ENCODE measurements at places on chromosomes 16 and 17. TPM values are rescaled to one million over a fixed set of nuclear protein-coding genes. Genes with fewer than 3 reads are reported as not detected.

DNA sequence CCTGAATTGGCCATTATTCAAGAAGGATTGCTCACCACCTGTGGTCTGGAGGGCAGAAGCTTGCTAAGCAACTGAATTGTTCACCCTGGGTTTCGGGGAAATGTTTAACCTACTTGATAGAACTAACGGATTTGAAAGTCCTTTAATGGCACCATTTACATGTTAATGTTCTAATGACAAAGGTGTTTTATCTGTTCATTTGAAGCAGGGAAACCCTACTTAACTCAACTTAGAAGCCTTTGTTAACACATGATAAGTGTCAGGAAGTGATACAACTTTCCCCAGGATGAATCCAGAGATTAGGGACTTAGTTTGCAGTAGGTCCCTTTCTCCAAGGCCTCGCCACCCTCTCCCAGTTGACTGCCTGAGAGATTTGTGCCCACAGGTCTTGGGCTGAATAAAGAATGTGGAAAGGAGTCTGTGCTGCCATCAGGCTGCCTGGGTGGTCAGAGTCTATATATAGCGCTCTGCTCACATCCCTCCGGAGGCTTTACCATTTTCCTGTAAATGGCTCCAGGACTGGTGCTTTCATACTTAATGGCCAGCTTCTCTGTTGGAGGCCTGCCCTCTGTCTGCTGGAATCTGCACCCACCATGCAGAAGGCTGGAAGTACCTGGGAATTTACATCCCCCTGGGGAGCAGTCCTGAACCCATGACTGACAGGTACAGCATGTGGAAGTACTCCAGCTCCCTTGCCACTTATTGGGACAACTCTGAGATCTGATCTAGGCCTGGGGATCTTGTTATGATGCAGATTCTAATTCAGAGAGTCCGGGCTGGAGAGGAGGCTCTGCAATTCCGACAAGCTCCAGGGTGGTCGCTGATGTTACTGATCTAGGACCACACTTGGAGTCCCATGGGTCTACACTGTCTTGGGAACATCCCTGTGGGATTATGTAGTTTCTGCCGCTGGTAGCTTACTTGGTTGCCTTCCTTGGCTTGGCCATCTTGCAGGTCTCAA, 99.9 kb downstream of the ASIC2 start:
- H3K27me3 ChIP-seq = no peaks in the 10 kb centered on the region
- no peaks in the 10 kb centered on the region for H3K36me3 ChIP-seq
- no peaks in the 10 kb centered on the region for H3K4me1 ChIP-seq
- no peak for DNase-seq
- no peak overlapping the region for H3K27ac ChIP-seq
- no peak overlapping the region for H3K4me3 ChIP-seq

DNA sequence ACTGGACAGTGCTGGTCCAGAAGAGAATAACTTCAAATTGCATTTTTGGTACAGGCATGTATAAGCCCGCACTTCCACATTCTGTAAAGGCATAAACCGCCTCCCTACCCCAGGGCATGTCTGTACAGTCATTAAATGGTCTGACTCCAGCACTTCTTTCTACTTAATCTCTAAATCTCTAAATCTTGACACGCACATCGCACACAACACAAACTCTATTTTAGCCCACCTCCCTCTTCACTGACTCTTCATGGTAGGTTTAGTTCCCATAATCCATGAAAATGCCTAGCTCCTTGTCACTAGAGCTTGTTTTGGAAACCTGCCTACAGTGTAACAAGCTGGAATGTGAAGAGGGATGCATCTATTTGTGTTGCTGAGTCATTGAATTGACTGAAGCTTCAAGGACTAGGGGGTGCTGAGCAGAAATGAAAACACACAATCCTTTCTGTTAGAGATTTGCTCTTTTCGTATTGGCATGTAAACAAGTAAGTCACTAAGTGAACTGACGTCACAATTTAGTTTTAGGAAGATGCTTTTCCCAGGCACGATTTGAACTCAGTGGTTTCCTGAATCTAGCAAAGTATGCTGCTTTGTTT, 1.6 kb upstream of the DUSP14 start:
- H3K27ac ChIP-seq = peak overlapping the region; percentile 93
- no peaks in the 10 kb centered on the region for H3K27me3 ChIP-seq
- peak; percentile 84 for DNase-seq
- no peaks in the 10 kb centered on the region for H3K36me3 ChIP-seq

DNA sequence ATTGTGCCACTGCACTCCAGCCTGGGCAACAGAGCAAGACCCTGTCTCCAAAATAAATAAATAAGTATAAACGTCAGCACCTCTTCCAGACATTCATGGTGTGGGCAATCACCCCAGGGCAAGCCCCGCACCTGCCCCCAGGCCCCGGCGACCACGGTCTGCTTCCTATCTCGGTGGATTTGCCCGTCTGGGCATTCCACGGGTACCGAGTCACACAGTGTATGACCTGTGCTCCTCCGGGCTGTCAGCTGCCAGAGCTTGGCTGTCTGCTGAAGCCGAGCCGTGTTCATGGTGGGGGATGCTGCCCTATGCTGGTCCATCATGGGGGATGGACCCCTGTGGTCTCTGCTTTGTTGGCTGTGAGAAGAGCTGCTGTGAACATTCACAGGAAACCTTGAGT, 15.4 kb downstream of the CYBC1 start:
- no peak overlapping the region for H3K27ac ChIP-seq
- H3K27me3 ChIP-seq = no peaks in the 10 kb centered on the region
- peaks cover 59% of the 10 kb centered on the region for H3K36me3 ChIP-seq
- no peak overlapping the region for H3K4me3 ChIP-seq

- H3K27ac ChIP-seq = peak overlapping the region; percentile 87
- DNase-seq = no peak
- H3K4me1 ChIP-seq = peaks cover 28% of the 10 kb centered on the region
- H3K27me3 ChIP-seq = no peaks in the 10 kb centered on the region
- no peaks in the 10 kb centered on the region for H3K36me3 ChIP-seq
- H3K4me3 ChIP-seq = peak overlapping the region; percentile 31
These were observed 31.7 kb upstream of the KCNJ2 start for GRCh38 chr17:70137451-70138230.

GRCh38 chr17:47763913-47764582, 31.0 kb downstream of the TBX21 start:
- no peaks in the 10 kb centered on the region for H3K36me3 ChIP-seq
- no peak for DNase-seq
- H3K27ac ChIP-seq = no peak overlapping the region
- no peak overlapping the region for H3K4me3 ChIP-seq
- H3K27me3 ChIP-seq = no peaks in the 10 kb centered on the region

- H3K4me1 ChIP-seq = peaks cover 35% of the 10 kb centered on the region
- H3K27ac ChIP-seq = no peak overlapping the region
- no peaks in the 10 kb centered on the region for H3K27me3 ChIP-seq
- H3K36me3 ChIP-seq = no peaks in the 10 kb centered on the region
- DNase-seq = no peak
These were observed 6.2 kb upstream of the C1QTNF1 start for GRCh38 chr17:79017546-79018369.

- H3K27me3 ChIP-seq = no peaks in the 10 kb centered on the region
- H3K4me3 ChIP-seq = no peak overlapping the region
- H3K4me1 ChIP-seq = no peaks in the 10 kb centered on the region
- no peaks in the 10 kb centered on the region for H3K36me3 ChIP-seq
- no peak overlapping the region for H3K27ac ChIP-seq
- DNase-seq = no peak
These were observed 732.5 kb upstream of the RBFOX1 start for GRCh38 chr16:6600167-6600566.

- no peak overlapping the region for H3K4me3 ChIP-seq
- H3K36me3 ChIP-seq = no peaks in the 10 kb centered on the region
- no peak overlapping the region for H3K27ac ChIP-seq
- H3K27me3 ChIP-seq = no peaks in the 10 kb centered on the region
- no peaks in the 10 kb centered on the region for H3K4me1 ChIP-seq
These were observed 2288.4 kb downstream of the TP53TG3F start for GRCh38 chr16:35747658-35748455.

DNA sequence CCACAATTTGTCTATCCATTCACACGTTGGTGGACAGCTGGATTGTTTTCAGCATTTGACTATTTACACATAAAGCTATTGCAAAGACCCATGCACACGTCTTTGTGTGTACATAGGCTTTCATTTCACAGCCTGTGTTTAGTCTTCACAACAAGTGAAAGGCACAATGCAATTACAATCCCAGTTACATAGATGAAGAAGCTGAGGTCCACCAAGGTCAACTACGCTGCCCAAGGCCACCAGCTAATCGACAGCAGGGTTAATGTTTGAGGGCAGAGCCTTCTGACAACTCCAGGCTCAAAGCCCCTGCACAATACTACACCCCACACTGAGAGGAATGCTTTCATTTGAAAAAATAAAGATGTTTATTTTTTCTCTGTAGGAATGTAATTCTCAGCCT, 93.6 kb upstream of the CDH13 start:
- no peak overlapping the region for H3K27ac ChIP-seq
- peaks cover 5% of the 10 kb centered on the region for H3K27me3 ChIP-seq
- H3K4me1 ChIP-seq = no peaks in the 10 kb centered on the region
- H3K36me3 ChIP-seq = no peaks in the 10 kb centered on the region
- DNase-seq = no peak
- no peak overlapping the region for H3K4me3 ChIP-seq

DNA sequence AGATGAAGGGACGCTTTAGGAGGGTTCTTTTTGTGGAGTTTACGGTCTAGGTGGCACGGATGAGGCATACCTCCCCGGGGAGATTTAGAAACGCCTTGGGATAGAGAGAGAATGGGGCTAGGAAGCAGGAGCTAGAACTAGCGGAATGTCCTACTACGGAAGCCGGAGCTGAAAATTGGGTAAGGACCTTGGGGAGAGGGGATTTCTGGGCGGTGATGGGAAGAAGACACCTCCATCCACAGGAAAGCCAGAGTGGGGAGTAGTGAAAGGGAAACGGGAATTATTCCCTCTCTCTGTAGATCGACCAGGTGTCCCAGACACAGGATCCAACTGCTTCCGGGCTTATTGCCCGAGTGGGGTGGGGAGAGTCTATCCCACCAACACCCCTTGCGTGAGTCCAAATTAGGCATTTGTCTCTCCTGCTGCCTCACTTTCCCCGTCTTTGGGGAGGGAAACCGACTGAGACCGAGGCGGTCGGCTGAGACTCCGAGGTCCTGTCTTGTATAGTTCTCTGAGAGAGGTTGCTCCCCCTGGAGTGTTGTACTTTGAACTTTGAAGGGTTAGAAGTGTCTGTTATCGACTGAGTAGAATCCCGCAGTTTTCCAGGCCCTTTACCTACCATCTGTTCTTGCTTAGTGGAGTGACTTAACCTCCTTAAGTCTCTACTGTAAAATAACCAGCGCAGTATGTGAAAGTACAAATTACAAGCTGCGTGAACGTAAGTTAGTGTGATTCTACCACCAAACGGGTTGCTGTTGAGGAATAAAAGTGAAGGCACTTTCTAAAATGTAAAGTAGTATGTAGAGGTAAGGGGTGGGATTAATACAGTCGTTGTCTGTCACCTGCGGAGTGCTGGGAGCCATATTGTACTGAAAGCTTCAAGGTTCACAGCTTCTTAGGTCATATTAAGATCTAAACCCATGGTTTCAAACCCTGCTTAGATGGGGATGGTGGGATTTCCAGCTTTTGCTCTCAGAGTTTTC, 1.0 kb downstream of the RSPRY1 start:
- peaks cover 81% of the 10 kb centered on the region for H3K4me1 ChIP-seq
- DNase-seq = peak; percentile 68
- peak overlapping the region; percentile 84 for H3K4me3 ChIP-seq
- H3K27me3 ChIP-seq = no peaks in the 10 kb centered on the region
- H3K27ac ChIP-seq = peak overlapping the region; percentile 89

- no peak overlapping the region for H3K4me3 ChIP-seq
- H3K27ac ChIP-seq = no peak overlapping the region
- H3K4me1 ChIP-seq = no peaks in the 10 kb centered on the region
- H3K27me3 ChIP-seq = no peaks in the 10 kb centered on the region
- DNase-seq = no peak
These were observed 756.4 kb downstream of the CDH11 start for GRCh38 chr16:64365448-64365931.

GRCh38 chr17:1109606-1110540, 69.9 kb downstream of the ABR start:
- peaks cover 75% of the 10 kb centered on the region for H3K4me1 ChIP-seq
- H3K27ac ChIP-seq = peak overlapping the region; percentile 95
- H3K27me3 ChIP-seq = no peaks in the 10 kb centered on the region
- peak overlapping the region; percentile 71 for H3K4me3 ChIP-seq

DNA sequence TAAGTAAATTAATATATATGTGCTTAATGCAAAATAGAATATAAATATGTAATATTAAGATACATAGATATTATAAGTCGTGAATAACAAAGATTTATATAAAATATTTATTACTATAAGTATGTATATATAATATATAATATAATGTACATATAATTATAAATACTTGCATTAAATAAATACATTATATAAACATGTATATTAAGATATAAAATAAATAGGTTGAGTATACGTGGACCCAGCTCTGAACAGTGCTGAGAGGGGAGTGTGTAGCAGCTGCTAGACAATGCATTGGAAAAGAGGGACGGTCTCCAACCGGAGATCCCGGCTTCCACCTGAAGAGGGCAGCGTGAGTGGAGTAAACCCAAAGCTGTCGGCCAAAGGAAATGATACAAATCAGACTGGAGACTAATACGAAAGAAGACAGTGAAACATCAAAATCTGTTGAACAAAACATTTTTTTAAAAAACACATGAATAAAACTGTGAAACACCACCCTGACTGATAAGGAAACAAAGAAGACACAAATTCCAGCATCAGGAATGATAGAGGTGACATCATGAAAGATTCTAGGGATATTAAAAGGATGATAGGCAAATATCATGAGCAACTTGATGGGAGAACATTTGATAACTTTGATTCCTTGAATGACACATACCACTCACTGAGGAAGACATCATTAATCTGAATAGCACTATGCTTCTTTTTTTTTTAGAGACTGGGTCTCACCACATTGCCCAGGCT, 125.4 kb upstream of the CHMP6 start:
- H3K4me1 ChIP-seq = peaks cover 2% of the 10 kb centered on the region
- H3K4me3 ChIP-seq = no peak overlapping the region
- no peaks in the 10 kb centered on the region for H3K27me3 ChIP-seq

- no peak overlapping the region for H3K4me3 ChIP-seq
- peak; percentile 79 for DNase-seq
- H3K27ac ChIP-seq = no peak overlapping the region
- no peaks in the 10 kb centered on the region for H3K27me3 ChIP-seq
- H3K36me3 ChIP-seq = no peaks in the 10 kb centered on the region
These were observed 10.2 kb upstream of the ETV4 start for GRCh38 chr17:43556292-43556691.

GRCh38 chr17:42087736-42088705, 10.3 kb downstream of the ZNF385C start:
- no peaks in the 10 kb centered on the region for H3K36me3 ChIP-seq
- H3K27ac ChIP-seq = no peak overlapping the region
- peak; percentile 54 for DNase-seq
- H3K4me1 ChIP-seq = no peaks in the 10 kb centered on the region
- H3K27me3 ChIP-seq = peaks cover 11% of the 10 kb centered on the region

GRCh38 chr16:87835882-87836331, 33.4 kb downstream of the SLC7A5 start:
- no peaks in the 10 kb centered on the region for H3K27me3 ChIP-seq
- H3K4me3 ChIP-seq = no peak overlapping the region
- H3K27ac ChIP-seq = peak overlapping the region; percentile 86
- peaks cover 42% of the 10 kb centered on the region for H3K4me1 ChIP-seq

Gene IL17C
- total RNA-seq = not detected

Gene ABCA3
- total RNA-seq = 6.4 TPM

Gene ATAD5
- total RNA-seq = 5.9 TPM

Gene WWP2
- 36.0 TPM for total RNA-seq

Gene PRPSAP2
- 25.2 TPM for total RNA-seq

Gene OTOP3
- not detected for total RNA-seq

Gene KCTD5
- total RNA-seq = 22.2 TPM

Data from stomach (tissue), 19 donors.